ENCODE measurements at places on chromosomes 5 and 9.

GRCh38 chr9:77592476-77592875 is 55.6 kb downstream of the GNA14 start:
- no peak for DNase-seq

DNA sequence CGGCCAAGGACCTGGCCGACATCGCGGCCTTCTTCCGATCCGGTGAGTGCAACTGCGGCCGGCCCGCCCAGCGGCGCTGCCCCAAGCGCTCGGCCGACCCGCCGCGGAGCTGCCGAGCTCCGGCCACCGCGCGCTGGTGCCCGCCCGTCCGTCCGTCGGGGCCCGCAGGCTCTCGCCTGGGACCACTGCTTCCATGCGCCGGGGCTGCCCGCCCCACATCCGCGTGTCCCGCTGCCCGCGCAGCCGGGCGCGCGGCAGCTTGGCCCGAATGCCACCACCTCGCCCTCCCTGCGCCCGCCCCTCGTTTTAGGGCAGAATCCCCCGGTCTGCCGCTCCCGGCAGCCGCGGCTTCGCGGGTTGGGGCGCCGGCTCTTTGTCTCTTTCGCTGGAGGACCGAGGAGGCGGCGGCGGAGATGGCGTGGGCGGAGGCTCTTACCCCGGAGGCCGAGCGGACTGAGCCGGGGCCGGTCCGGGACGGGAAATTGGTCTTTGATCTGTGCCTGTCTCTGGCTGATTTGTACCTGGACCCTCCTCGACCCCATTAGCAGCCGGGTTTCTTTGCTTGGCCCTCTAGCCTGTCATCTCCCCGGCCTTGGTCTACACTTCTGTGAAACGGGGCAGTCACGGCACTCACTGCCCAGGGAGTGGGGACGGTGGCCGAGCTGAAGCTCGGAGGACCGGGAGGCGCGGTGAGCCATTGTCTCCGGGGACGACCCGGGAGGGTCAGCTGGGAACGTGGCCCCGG is 871 bp downstream of the TRIO start:
- no peak for DNase-seq

DNA sequence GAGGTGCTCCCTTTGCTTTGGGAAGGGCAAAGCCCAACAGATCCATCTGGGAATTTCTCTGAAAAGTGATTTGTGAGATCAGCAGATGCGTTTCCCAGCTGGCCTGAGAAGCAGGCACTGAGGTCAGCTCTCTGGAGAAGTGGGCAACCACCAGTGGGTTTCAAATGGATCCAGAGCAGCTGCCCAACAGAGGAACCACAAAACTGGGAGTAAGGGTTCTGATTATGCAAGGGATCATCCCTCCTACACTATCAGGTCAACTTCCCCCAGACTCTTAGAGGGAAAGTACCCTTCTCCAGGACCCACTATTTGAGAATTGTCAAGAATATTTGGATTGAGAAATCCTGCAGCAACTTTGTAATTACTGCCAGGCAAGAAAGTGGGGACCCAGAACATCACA is 21.7 kb downstream of the CCL28 start:
- DNase-seq: no peak

DNA sequence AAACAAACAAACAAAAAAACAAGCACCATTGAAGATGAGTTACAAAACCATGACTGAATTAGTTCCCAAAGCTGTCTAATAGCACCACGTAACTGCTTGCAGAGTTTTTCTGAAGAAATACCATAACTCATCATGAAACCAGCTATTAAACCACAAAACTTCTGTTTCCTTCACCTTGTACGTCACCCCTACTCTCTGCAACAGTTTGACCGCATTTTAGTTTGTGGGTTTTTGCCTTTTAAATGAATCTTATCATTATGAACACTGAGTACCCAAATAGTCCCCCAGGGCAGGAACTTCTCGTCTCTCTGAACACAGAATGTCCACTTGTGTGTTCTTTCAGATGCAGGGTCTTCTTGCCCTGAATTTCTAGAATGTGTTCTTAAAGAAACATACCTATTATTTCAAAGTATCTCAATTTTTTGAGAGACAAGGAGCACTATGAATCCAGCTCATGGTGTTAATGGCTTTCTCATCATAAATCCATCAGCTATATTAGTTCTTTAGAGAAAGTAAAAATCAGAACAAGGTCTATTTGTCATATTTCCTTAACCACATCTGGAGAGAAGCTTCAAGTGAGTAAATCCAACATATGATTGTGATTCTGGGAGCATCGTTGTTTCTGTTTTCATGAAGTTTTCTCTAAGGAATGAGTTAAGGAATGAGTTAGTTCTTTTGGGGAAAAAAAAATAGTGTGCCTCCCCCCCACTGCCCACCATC is 210.6 kb downstream of the AUH start:
- no peak for DNase-seq

DNA sequence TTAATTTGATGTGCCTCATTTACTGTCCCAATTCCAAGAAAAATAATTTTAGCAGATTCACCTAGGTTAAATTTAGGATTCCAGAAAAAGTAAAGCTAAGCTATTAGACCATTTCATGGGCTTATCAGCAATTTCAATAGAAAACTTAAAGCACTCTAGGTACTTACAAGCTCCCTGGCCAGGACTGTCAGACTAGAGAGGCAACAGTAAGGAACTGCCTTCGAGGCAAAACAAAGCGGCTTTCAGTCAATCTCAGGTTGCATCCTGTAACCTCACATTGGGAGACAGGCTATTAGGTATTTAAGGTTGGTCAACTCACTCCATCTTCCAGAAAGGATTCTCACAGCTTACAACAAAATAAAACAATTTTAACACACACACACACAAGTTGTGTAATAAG is 48.7 kb upstream of the FSD1L start:
- no peak for DNase-seq

Data from NCI-H187 (cell line).